ENCODE measurements at places on chromosomes 6 and 20. TPM values are rescaled to one million over a fixed set of nuclear protein-coding genes. Genes with fewer than 3 reads are reported as not detected.

DNA sequence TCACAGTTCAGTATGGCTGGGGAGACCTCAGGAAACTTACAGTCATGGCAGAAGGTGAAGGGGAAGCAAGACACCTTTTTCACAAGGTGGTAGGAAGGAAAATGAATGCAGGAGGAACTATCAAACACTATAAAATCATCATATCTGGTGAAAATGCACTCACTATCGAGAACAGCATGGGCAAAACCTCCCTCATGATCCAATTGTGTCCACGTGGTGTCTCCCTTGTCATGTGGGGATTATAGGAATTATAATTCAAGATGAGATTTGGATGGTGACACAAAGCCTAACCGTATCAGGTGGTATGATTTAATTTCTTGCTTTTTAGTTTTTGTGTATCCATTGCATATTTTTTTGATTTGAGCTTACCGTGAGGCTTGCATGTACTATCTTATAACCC is 133.2 kb upstream of the SYNCRIP start:
- no peak for DNase-seq

HSPA12B gene
- total RNA-seq: 0.97 TPM

RAET1L gene
- not detected for total RNA-seq

- no peak for DNase-seq
Observed at GRCh38 chr6:11653028-11653583, 115.6 kb downstream of the TMEM170B start.

DNA sequence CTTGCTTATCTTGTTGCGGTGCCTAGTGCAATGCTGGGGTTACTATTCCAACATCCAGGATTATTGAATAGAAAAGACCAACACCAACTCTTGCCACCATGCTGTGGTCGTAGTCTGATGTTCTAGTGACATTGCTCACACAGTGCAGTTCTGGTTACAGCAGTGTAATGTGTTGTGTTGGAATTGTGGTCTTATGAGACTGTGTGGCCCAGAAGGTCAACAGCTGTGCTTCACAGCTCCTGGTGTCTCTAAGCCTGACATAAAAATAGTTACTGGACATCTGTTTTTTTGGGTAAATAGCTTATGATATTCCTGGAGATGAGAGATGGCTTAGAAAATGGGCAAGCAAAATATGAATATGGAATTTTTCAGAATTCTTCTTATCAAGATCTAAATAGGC is 57.6 kb downstream of the SLC22A2 start:
- DNase-seq: no peak

GRCh38 chr20:64188682-64189529 is 24.7 kb downstream of the MYT1 start:
- DNase-seq: peak; percentile 77

GABRR1 gene
- total RNA-seq: 0.10 TPM

DNA sequence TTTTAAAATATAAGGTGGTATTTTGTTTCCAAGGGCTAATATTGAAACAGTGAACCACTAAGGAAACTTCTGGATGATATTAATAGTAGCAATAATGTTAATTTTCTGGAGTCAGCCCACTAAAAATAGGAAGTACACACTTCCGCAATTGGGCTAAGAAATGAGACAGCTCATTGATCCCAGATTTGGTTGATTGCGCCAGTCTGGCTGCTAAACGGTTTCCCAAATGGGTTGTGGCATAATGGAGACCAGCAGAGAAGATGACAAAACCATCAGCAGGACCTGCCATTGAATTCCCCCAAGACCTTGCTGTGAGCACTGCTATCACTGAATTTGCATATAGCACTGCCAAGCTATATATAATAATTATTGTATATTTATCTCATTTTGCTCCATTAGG is 71.2 kb upstream of the SGK1 start:
- no peak for DNase-seq

ZNF165 gene
- total RNA-seq: 3.5 TPM

DNA sequence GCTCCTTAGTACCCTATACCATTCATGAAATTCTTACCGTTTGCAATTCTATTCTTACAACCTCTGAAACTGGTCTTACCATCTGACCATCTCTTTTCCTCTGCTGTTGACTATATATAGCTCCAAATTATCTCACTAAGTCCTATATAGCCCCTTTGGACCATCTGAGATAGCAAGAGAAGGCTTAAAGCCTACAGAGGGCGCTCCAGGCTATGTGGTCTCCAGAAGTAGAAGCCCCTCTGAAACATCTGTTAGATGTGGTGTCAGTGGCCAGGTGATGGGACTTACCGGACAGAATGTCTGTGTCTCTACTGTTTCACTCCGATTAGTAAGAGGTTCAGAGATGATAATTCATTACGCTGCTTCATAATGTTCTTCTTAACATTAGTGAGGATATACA is 140.7 kb upstream of the BMP2 start:
- DNase-seq: peak; percentile 14

CBLN4 gene
- total RNA-seq: not detected

FAM83B gene
- total RNA-seq: 1.5 TPM

- DNase-seq: no peak
Observed at GRCh38 chr6:149887343-149887742, 10.6 kb downstream of the RAET1E start.

DNA sequence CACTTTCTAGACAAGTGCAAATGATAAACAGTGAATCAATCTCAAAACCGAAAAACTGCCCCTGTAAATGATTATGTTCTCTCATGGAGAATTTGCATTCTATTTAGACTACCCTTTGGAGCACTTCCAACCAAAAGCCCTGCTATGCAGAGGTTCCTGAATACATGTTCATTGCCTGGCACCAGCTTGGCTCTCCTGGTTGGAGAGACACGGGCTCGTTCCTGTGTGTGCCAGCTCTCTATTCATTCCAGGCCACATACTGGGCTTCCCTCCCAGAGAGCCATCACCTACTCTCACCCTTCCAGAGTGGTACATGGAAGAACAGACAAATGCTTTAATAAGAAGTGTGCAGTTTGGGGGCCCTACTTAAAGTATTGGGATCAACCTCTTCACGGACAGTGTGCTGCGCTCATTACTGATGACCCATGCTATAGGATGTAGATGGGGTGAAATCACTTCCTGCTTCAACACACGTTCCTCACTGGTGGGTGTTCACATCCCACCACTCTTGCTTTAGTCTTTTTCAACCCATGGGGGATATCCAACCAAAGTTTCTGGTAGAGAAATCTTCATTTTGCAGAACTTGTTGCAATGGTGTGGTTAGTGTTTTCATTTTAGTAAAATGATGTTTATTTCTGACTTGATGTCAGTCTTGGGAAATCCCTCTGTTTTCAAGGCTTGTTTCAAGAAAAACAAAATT is 38.5 kb upstream of the NAA20 start:
- DNase-seq: no peak

PLA2G7 gene
- 0.17 TPM for total RNA-seq

GRCh38 chr6:44739181-44739580 is 351.7 kb downstream of the CDC5L start:
- peak; percentile 57 for DNase-seq

DNA sequence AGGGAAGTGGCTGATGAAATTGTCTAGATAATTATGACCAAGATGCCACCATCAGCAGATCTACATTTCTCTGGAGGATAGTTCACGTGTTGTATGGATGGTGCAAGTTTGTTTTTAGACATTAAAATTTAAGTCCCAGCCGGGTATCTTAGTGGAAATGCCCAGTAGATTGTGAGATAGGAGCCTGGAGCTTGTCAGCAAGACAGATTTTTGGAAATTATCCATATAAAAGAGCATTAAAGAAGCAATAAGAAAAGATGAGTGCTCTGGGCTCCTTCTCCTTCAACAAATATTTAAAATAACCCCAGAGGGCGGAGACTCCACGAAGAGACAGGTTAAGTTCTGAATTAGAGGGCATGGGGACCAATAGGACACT is 47.6 kb upstream of the SMLR1 start:
- no peak for DNase-seq

- DNase-seq: no peak
Observed at GRCh38 chr6:108331982-108332381, 37.1 kb downstream of the AFG1L start.

MYB gene
- 1.8 TPM for total RNA-seq

DNA sequence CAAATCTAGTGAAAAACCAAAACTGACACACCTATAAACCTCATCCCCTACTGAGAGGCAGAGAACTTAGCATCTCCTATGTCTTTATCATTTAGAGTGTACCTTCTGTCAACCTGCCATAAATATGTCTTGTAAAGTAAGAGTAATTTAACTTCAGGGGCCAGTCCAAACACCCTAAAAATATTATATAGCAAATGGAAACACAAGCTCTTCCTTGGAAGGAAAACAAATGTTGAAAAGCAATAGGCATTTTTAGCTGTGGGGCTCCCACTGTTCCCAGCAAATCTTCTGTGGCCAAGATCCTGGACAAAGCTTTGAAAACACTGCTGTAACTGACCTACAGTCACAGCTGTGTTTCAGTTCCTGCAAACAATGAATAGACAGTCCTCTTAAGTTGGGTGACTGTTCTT is 140.0 kb upstream of the RNF217 start:
- no peak for DNase-seq

DNA sequence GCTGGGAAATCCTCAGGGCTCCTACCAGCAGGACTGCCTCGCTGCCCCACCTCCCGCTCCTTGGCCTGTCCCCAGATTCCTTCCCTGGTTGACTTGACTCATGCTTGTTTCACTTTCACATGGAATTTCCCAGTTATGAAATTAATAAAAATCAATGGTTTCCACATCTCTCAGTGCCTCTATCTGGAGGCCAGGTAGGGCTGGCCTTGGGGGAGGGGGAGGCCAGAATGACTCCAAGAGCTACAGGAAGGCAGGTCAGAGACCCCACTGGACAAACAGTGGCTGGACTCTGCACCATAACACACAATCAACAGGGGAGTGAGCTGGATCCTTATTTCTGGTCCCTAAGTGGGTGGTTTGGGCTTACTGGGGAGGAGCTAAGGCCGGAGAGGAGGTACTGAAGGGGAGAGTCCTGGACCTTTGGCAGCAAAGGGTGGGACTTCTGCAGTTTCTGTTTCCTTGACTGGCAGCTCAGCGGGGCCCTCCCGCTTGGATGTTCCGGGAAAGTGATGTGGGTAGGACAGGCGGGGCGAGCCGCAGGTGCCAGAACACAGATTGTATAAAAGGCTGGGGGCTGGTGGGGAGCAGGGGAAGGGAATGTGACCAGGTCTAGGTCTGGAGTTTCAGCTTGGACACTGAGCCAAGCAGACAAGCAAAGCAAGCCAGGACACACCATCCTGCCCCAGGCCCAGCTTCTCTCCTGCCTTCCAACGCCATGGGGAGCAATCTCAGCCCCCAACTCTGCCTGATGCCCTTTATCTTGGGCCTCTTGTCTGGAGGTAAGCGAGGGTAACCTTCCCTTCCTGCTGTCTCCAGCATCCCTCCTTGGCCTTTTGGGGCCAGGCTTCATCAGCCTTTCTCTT is at the start of gene CFB:
CFB (plus strand) TSS at position 589 of the 863 bp plus-strand sequence; CDS start at position 716, 127 bp downstream.
- DNase-seq: peak; percentile 79
